DMS79 (cell line): ENCODE measurements at places on chromosomes 13 and 19.
A peak's percentile ranks its signal among the peaks of the same experiment; 100 is the strongest.

- DNase-seq, result no peak
These were observed 110.9 kb downstream of the IER2 start for GRCh38 chr19:13260883-13261653.

DNA sequence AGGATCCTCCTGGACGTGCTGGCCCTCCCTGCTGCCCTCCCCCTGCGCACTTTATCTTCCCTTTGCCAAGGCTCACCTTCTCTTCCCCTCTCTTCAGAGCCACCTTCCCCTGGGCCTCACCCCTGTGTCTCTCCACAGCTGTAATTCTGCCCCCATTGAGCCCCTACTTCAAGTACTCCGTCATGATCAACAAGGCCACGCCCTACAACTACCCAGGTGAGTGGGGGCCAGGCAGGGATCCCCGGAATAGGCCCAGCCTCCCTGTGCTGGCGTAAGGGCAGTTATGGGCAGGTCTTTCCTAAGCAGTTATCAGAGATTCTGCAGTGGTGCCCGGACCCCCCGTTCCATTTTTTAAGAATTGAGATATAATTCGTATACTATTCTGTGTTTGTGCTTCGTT is 3.1 kb downstream of the NDUFA3 start:
- no peak for DNase-seq

- DNase-seq, result no peak
These were observed 21.9 kb upstream of the CCDC124 start for GRCh38 chr19:17910791-17911360.

- DNase-seq, result no peak
These were observed 2.0 kb downstream of the CAB39L start for GRCh38 chr13:49441846-49442245.

DNA sequence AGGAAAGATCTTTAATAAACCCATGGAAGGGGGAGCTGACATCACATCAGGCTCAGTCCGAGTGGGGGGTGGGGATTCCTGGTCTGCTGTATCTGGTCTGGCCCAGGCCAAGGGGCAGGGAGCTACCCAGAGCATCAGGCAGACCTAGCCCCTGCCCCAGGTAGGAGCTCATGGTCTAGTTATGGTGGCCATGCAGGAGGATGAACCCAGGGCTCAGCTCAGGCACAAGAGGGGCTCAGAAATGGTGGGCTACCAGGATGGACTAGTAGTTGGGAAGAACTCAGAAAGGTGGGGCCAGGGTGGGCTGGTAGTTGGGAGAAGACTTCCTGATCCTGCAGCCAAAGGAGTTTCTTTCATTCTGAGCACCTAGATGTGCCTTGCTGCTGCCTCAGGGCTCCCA is 14.3 kb downstream of the VSTM2B start:
- DNase-seq, result no peak

DNA sequence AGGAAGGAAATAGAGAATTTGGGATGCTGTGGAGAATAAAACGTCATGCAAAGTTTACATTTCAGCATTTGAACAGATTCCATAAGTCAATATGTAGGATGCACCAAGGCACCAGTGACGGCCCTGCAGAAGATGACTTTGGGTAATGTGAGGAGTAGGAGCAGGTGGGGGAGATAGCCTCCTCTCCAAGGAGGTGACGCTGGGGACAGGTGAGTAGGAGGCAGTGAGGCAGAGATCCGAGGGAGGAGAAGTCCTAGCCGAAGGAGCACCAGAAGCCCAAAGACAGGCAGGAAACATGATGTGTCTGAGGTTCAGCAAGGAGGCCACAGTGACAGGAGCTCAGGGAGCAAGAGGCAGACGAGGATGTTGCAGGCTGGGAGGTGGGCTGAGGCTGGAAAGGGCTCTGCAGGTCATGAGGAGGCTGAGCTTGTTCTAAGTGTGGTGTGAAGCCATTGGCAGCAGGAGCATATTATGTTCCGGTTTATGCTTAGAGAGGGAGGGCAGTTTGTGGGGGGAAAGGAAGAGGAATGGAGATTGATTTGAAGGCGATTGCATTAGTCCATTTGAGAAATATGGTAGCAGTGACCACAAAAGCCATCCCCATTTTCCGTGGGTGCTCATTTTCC is 55.7 kb upstream of the C1QTNF9 start:
- no peak for DNase-seq

- no peak for DNase-seq
These were observed 89.6 kb downstream of the ZNF486 start for GRCh38 chr19:20256606-20257005.

DNA sequence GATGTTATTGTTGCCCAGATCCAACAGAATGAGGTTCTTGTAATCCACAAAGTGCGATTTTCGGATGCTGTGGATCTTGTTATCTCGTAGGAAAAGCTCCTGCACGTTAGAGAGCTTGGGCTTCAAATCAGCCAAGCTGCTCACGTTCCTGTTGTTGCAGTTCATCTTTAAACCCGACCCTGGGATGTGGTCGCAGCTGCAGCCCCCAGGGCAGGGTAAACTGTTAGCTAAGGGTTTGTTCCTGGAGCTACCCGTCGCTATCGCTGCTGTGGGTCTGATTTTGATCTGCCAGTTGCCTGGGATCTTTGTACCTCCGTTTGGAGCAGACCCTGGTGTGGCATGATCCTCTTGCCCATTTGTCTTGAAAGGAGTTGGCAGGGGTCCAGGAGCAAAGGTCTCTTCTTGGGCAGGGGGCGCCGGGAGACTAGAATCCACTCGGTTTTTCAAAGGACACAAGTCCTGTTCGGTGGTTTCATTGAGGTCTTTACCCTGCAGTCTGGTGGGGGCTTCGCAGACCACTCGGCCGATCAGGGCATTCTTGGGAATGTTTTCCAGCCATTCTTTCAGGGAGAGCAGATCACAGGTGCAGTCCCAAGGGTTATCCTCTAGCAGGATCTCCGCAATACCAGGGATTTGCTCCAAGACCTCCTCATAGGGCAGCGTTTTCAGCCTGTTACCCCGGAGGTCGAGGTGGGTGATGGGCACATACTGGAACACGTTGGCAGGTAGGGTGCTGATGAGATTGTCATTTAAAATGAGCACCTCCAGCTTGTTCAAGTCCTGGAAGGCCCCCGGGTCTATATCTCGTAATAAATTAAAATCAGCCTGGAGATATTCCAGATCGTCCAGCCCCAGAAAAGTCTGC is 1.8 kb downstream of the SLITRK1 start:
- DNase-seq, result no peak

DNA sequence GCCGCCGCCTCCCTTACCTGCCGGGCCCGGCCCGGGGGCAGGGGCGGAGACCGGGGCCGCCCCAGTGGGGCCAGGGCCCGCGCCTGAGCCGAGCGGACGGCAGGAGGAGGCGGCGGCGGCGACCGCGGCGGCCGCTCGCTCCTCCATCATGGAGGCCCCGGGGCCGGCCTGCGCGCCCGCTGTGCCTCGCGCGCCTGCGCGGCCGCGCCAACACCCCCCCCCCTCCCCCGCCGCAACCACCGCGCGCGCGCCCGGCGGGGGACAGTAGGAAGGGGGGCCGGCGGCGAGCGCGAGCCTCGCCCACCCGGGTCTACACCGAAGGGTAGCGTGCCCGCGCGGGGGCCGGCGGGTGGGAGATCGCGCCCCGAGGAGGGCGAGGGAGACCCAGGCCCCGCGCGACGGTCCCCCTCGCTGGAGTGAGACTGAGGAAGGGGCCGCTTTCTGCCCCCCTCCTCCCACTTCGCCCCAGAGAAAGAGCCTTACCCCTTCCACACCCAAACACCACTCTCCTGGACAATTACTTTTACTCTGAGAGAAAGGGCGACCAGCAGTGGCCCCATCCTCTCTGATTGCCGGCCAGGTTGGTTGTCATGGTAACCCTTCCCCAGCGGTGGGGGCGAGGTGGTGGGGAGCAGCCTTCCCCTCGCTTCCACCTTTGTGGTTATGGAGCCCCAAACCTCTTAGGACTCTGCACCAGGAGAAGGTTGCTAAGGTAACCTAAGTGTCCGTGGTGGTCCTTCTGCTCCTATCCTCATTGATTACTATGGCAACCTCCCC is at the start of gene STRN4:
Gene STRN4, minus strand, starts transcription at position 170 of the 777 bp plus-strand sequence. Its CDS starts 20 bp downstream, at position 150.
- DNase-seq, result peak; percentile 76

DNA sequence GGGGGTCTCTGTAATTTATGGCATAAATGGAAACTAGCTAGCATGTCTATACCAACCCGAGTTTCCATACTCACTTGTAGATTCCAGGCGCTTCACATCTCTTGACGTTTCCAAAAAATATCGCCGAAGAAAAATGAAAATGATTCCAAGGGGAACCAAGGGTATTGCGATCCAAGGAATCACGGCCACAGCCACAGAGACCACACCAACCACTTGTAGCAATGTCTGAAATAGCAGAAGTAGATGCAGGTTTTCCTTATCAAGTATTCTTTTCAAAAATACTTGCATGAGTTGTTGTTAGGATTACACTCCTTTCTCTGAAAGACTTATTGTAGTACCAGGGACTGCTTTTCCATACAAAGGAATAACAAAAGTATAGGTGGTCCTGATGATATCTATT is 218.2 kb downstream of the ABCC4 start:
- DNase-seq, result no peak

DNA sequence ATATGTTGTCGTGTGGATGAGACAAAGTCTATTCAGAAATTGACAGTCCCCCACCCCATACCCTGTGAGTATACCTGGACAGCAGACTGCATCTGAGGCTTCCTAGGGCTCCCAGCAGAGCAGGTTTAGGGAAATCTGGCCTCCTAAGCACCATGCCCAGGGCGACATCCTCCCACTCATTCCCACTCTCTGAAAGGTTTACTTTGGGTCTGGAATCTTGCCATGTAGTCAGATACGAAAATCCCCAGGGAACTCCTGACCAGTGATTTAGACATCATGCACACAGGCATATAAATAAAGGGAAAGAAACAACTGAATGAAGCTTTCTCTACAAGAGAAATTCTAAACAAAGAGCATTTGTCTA is 717 bp upstream of the NALCN start:
- DNase-seq, result peak; percentile 91

- DNase-seq, result no peak
These were observed 57.9 kb downstream of the RXFP2 start for GRCh38 chr13:31797154-31797775.
